ENCODE measurements at places on chromosomes 6 and 20.

- no peak overlapping the region for H3K4me3 ChIP-seq
- DNase-seq = no peak
- no peaks in the 10 kb centered on the region for H3K4me1 ChIP-seq
- H3K36me3 ChIP-seq = no peaks in the 10 kb centered on the region
These were observed 50.5 kb upstream of the GCM1 start for GRCh38 chr6:53199156-53199555.

- H3K27ac ChIP-seq = no peak overlapping the region
- DNase-seq = no peak
- H3K4me1 ChIP-seq = no peaks in the 10 kb centered on the region
- H3K27me3 ChIP-seq = no peaks in the 10 kb centered on the region
These were observed 21.7 kb downstream of the TMEM74B start for GRCh38 chr20:1163105-1163504.

DNA sequence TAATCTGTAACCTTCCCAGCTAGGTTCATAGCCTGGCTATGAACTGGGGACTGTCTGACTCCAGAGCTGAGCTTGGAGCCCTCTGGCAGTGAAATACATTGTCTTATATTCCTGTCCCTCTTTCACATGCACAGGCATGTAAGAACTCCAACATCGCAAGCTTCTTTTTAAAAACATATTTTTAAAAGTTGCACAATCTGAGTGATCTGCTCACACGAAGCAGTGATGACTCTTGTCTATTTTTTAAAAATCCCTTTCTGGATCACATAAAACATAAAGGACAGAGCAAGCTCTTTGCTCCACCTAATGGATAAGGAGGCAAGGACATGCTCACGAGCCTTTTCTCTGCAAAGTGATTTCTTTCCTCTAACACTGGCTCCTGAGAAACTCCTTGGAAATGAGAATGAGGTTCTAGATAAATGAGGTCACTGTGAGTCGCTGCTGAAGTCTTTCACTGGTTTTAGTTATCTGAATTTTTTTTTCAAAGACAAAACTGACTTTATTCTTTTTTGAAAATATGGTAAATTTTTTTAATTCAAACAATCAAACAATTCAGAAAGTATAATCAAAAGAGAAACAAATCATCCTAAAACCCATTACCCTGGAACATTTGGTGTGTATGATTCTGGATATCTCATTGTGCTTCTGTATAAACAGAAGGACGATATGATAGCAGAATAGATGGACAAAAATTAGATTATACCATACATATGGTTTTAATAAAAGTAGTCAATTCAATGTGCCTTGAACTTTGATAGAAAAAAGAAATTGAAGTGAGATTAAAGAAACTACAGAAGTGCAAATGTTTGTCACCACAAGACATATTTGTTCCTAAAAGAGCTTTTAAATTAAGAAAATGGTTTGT, 30.8 kb downstream of the IL20RA start:
- no peak overlapping the region for H3K27ac ChIP-seq
- H3K4me3 ChIP-seq = no peak overlapping the region
- no peaks in the 10 kb centered on the region for H3K27me3 ChIP-seq
- no peaks in the 10 kb centered on the region for H3K4me1 ChIP-seq
- H3K36me3 ChIP-seq = no peaks in the 10 kb centered on the region

DNA sequence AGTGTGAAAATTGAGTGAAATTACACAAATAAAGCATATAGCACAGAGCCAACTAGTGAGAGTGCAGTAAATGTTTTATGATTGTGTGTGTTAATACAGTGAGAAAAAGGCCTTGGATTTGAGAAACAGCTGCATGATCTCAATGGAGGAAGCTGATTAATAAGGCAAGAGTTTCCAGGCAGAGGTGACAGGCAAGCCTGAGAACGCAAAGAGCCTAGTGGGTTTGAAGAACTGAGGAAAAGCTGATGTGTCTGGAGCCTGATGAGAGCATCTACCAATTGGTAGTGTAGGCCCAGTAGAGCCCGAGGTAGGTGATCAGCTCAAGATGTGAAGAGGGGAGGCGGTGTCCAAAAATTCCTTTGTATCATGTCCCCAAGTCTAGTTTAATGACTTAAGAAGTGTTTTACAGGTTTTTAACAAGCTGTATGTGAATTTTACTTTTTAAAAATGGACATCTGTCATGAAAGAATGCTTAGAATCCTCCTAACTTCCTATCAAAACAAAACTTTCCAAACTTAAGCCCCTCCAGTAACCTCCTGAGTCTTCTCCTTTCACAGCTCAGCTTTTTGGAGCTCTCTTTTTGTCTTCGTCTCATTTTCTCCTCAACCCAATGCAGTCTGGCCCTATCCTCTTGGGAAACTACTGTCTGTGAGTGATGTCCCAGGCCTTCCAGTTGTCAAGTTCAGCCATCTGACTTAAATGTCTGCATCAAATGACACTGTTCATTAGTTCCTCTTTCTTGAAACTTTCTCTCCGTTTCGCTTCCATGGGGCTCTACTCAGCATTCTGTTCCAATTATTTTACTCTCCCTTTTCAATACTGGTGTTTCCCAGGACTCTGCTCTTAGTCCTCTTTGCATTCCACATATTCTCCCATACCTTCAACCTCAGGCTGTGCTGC, 1.2 kb downstream of the CDC40 start:
- H3K4me3 ChIP-seq = peak overlapping the region; percentile 88
- no peaks in the 10 kb centered on the region for H3K27me3 ChIP-seq
- DNase-seq = no peak
- no peaks in the 10 kb centered on the region for H3K36me3 ChIP-seq
- no peaks in the 10 kb centered on the region for H3K4me1 ChIP-seq

DNA sequence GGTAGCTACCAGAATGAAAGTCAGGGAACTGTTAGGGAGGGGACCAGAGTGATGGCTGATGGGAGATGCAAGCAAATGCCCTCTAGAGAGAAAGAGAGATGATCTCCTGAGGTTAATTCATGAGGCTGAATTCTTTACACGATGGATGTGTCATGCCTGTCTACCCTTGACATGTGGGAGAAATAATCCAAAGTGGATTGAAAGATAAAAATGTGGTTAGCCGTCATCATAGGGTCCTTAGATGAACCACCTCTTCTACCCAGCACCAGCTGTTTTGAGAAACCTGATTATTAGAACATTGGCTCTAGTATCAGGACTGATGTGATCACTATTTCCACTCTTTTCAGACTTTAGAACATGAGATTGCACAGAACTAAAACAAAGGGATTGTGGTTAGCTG, 53.6 kb downstream of the SOBP start:
- DNase-seq = no peak
- no peaks in the 10 kb centered on the region for H3K27me3 ChIP-seq
- H3K27ac ChIP-seq = no peak overlapping the region
- H3K36me3 ChIP-seq = no peaks in the 10 kb centered on the region
- H3K4me1 ChIP-seq = no peaks in the 10 kb centered on the region
- H3K4me3 ChIP-seq = no peak overlapping the region

DNA sequence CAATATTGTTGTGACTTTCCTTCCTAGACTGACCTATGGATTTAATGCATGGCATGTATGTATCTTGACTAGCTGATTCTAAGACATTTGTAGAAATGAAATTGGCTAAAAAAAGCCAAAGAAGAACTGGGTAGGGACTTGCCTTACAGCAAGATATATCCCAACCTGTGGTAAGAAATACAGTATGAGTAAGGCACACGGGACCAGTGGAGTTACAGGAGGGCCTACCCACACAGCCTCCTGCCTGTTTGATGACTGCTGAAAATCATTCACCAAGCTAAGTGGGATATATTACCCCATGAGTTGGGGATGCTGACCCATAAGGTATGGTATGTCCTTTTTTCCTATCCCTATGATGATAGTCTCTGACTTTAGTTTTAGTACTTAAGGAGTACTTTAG, 112.2 kb downstream of the INSM1 start:
- H3K4me3 ChIP-seq = no peak overlapping the region
- DNase-seq = no peak
- peaks cover 6% of the 10 kb centered on the region for H3K36me3 ChIP-seq
- no peaks in the 10 kb centered on the region for H3K27me3 ChIP-seq
- no peaks in the 10 kb centered on the region for H3K4me1 ChIP-seq
- H3K27ac ChIP-seq = no peak overlapping the region

Data from endodermal cell (in vitro differentiated cells).